ENCODE measurements at places on chromosomes 2 and 18.
A peak's percentile ranks its signal among the peaks of the same experiment; 100 is the strongest.

GRCh38 chr2:207260021-207260420, 94.3 kb upstream of the KLF7 start:
- peak; percentile 18 for DNase-seq

- DNase-seq: no peak
Observed at GRCh38 chr2:132978840-132979239, 308.8 kb upstream of the LYPD1 start.

DNA sequence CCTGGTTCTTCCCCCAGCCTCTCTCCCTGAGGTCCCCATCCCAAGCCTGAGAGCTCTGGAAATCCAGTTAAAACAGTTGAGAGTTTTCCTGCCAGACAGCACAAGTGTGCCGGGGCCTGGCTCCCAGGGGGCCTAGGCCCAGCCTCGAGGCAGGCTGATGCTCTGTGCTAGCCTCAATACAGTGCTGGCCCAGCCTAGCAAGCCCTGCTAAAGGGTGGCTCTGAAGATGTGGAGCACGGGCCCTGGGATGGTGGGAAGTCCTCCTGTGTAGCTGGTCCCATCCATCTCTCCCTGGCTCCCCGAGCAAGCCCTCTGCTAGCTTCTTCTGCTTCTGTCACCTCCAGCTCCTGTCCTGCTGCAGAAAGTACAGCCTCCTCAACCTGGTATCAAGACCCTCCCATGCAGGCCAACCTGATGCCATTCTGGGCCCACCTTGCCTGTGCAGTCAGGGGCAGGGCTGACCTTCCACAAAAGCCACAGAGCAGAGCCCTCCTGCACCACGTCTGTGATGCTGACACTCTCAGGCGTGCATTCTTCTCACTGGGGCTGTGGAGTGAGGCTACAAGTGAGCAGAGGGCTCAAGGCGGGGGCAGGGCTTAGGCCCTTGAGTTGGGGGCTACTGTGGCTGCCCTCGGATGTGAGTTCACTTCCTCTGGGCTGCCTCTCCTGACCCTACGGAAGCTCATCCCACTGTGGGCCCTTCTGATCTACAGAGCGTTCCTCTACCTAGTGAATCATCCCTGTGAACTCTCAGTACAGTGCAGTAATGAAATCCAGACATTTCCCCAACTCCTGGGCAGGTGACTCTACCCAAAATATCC, 60.1 kb upstream of the LAPTM4A start:
- no peak for DNase-seq

DNA sequence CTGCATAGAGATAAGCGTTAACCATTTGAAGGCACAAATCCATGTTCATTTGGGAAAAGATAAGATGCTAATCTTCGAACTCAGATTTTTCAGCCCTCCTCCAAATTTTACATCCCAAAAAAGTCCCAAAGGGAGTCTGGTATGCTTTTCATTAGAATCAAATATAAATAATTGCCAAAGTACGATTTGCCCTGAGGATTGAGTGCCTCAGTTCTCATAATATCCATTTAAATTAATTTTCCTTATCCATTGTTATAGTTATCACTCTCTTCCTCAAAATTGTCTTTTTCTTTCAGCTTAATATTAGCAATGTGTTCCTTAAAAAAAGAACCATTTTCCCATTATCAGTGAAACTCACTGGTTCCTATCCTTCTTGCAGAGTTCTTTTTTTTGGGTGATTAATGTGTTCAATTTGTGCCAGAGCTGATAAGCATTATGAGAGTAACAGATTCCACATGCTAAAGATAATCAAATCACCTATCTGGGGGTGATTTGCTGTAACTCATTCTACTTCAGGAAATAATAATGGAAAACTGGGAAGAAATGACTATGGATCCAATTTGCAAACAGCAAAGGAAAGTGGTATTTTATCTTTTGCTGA, 686 bp downstream of the HNMT start:
- peak; percentile 55 for DNase-seq

GRCh38 chr2:72378753-72379348, 231.2 kb upstream of the CYP26B1 start:
- DNase-seq: peak; percentile 4

- no peak for DNase-seq
Observed at GRCh38 chr2:177399376-177399775, 6.8 kb downstream of the AGPS start.
